RWPE1 (cell line): ENCODE measurements at places on chromosomes 6 and 20.

DNA sequence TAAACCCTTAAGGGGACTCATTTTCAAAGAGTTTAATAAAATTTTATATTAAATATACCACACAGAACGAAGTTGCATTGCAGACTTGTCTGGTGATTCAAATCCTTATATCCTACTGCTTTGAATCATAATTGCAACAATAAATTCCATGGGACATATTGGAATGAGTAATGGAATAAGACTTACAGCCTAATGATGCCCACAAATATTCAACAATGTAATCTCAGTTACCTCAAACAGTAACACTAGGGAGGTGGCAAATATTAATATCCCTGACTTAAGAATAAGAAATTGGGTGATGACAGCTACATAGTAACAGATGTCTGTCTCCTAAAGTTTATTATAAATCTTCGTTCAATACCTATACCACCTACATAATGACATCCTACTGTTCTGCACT lies 52.6 kb downstream of the BMP5 start:
- peak; percentile 7 for DNase-seq

DNA sequence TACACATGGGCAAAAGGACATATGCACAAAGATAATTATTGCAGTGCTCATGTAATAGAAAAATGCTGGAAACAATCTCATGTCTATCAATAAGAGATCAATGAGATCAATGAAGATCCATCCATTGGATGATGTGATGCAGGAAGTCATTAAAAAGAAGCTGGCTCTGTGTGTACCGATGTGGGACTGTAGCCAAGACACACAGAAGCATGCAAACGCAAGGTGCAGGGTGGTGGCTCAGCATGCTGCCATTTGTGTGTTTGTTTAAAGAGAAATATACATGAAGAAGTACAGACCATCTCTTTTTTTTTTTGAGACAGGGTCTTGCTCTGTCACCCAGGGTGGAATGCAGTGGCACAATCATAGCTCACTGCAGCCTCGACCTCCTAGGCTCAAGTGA lies 33.1 kb upstream of the KCNB1 start:
- no peak for DNase-seq

GRCh38 chr6:135328136-135328535 lies 147.0 kb downstream of the MYB start:
- no peak for DNase-seq

DNA sequence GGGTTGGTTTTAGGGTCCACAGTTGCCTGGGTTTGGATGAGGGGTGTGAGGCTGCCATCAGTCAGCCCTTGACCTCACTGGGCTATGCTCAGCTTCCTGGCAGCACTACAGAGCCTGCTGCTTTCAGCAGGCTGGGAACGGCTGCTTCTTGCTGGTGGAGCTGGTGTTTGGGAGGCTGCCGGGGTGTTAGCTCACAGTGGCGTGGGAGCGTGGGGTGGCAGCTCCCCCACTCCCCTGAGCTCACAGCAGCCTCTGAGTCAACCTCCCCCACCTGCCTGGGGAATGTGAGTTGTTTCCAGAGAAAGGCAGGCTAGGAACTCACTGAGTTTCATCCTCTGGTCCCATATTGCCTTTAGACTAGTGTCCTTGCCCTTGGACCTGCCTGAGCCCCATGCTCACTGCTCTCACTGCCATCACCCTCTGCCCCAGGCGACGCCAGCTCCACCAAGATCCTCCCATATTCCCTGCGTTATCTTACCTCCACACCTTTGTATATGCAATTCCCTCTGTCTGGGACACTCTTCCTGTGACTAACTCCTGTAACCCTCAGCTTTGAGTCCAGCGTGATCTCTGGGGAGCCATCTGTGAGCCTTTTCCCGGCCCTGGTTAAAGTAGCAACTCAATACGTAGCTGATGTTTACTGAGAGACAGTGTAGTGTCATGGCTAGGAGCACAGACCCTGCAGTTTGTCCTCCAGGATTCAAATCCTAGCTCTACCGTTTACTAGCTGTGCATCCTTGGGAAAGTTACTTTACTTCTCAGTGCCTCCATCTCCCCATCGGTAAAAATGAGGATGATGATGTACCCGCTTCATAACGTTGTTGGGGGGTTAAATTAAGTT lies 34.8 kb downstream of the PPP1R16B start:
- DNase-seq, result no peak

DNA sequence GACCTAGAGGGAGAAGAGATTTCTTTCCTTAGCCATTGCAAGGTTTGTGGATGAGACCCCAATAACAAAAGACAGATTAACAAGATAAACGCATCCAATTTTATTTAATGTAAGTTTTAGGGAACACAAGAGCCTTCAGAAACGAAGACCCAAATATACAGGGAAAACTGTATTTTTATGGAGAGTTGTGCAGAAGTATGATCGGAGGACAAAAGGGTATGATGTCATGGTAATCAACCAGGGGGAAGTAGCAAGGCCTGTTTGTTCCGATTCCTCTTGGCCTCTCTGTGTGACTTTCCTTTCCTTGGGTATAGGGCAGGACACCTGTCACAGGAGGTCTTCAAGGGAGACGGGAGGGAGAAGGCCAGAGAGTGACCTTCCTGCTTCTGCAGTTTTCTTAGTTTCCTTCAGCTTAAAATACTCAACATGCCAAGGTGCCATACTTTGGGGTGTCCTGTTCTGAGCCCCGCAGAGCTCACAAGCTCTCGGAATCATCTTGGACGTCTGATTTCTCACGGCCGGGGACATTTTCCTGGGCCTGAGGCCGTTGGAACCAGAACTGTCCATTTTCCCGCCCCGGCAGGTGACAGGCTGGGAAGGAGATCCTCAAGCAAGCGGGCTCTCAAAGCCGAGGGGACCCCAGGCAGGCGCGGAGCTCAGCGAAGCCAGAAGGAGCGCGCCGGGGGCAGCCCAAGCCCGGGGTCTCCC lies 21.7 kb downstream of the TMC2 start:
- no peak for DNase-seq

GRCh38 chr6:127462376-127462775 lies 3.2 kb upstream of the KIAA0408 start:
- no peak for DNase-seq

DNA sequence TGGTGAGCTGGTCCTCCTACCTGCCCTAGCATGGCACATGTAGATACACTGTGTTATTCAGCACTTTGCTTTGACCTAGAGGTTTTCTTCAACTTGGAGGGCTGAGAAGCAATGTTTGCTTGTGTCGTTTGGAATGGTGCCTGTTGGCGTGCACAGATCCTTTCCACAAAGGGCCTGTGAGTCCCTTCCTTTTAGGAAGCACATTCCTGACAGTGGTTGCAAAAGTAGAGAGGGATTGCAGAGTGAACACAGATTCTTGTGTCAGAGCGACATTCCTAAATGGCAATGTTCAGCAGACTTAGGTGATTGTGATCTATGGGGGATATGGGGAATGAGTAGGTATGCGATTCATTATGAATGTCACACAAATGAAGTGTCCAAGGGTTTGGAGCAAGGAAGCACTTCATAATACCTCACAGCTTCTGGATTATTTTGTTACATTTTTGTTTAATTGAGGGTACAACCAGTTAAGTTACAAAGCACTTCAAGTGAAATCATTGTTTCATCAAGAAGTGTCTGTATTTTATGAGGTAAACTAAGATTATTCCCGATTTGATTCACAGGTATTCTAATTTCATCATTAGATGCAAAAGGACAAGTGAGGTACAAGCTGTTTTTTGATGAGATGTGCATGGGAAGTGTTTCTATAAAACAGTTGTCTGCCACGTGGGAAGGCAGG lies 713 bp upstream of the RNF144B start:
- no peak for DNase-seq

DNA sequence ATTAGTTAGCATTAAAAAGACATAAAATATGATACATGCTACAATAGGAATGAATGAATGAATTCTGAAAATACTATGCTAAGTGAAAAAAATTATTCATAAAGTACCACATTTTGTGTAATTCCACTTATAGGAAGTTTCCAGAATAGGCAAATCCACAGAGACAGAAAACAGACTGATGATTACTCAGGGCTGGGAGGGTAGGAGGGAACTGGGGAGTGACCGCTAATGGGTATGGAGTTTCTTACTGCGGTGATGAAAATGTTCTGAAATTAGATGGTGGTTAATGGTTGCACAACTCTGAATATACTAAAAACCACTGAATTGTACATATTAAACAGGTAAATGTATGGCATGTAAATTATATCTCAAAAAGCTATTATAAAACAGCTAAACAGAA lies 22.6 kb downstream of the FERMT1 start:
- no peak for DNase-seq

DNA sequence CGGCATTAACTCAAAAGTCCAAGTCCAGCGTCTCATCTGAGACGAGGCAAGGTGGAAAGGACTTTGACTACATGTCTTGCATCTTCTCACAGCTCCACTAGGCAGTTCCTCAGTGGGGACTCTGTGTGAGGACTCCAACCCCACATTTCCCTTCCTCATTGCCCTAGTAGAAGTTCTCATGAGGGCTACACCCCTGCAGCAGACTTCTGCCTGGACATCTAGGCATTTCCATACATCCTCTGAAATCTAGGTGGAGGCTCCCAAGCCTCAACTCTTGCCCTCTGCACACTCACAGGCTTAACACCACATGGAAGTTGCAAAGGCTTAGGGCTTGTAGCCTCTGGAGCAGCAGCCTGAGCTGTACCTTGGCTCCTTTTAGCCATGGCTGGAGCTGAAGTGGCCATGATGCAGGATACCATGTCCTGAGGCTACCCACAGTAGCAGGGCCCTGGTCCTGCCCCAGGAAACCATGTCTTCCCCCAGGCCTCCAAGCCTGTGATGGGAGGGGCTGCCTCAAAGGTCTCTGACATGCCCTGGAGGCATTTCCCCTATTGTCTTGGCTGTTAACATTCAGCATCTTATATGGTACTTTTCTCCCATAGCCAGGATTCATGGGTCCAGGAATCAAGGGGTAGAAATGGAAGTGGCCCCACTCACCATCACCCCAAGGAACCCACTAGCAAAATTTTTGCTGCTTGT lies 194.6 kb upstream of the KCNG1 start:
- DNase-seq, result no peak

DNA sequence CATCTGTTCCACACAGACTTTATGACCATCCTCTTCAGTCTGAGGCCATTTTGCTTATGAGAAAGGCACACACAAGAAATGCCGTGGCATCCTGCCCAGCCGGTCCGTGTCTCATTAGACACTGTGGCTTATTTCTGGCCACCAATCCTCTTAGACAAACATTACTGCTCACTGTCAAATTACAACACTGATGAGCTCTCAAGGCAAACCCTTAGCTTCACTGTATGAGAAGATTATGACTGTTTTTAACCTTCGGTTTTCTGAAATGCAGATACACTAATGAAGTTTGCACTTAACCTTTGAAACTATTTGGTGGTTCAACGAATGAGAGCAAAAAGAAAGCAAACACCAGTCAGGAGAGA lies 50.5 kb upstream of the DST start:
- no peak for DNase-seq

- DNase-seq, result no peak
These were observed 11.1 kb downstream of the YWHAB start for GRCh38 chr20:44896583-44896982.

DNA sequence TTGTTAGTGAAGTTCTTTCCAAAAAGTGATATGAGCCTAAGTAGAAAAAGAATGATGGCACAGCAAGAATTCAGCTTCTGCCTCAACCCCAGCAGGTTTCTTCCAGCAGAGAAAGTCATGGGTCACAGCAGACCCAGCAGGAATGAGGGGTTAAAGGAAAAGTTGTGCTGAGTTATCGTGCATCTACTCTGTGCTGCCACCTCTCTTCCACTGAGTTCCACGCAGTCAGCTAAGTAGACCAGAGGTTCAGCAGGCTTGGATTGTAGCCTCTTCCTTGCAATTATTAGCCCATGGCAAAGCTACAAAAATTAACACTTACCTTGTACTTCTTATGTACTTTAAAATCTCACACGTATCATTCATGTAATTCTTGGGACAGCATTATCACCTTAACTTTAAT lies 510.8 kb downstream of the PTPRT start:
- no peak for DNase-seq

GRCh38 chr6:33589731-33590530 lies 9.9 kb upstream of the BAK1 start:
- peak; percentile 96 for DNase-seq

GRCh38 chr6:939526-940252 lies 246.8 kb upstream of the EXOC2 start:
- DNase-seq, result no peak

GRCh38 chr6:189676-190075 lies 102.6 kb upstream of the DUSP22 start:
- no peak for DNase-seq

- DNase-seq, result no peak
These were observed 603 bp upstream of the RAB23 start for GRCh38 chr6:57222743-57223077.

GRCh38 chr6:6661684-6662083 lies 73.2 kb downstream of the LY86 start:
- DNase-seq, result peak; percentile 26

- DNase-seq, result no peak
These were observed 99.9 kb upstream of the MAP3K4 start for GRCh38 chr6:160891690-160892089.

GRCh38 chr6:163288915-163289314 lies 125.6 kb upstream of the QKI start:
- no peak for DNase-seq

GRCh38 chr20:35981969-35982368 lies 13.6 kb downstream of the CNBD2 start:
- DNase-seq, result no peak

- no peak for DNase-seq
These were observed 45.9 kb downstream of the PSMG4 start for GRCh38 chr6:3304500-3305215.

- DNase-seq, result no peak
These were observed 112.0 kb upstream of the RNF24 start for GRCh38 chr20:4127344-4127743.

GRCh38 chr6:116847227-116847626 lies 18.3 kb upstream of the GPRC6A start:
- peak; percentile 20 for DNase-seq

- no peak for DNase-seq
These were observed 75.1 kb upstream of the PTPRK start for GRCh38 chr6:128595544-128595943.

GRCh38 chr6:13445005-13445743 lies 42.2 kb downstream of the GFOD1 start:
- peak; percentile 82 for DNase-seq

GRCh38 chr6:6680526-6680925 lies 92.0 kb downstream of the LY86 start:
- DNase-seq, result no peak

DNA sequence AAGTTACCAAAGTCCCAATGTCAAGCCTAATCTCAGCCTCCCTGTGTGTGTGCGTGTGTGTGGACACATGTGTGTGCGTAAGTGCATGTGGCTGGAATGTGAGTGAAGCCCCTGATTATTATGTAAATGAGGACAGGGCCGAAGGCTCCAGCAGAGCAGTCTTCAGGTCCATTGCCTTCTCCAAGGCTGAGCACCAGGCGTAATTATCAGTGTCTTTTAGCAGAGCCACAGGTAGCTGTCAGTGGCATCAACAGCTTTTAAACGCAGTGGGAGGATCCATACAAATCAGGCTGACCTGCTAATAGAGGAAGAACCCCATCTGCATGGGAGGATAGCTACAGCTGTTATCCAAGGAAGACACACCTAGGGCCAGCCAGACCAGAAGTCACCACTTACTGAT lies 324.3 kb upstream of the MOCS1 start:
- no peak for DNase-seq
